ENCODE measurements at places on chromosomes 2 and 18.

DNA sequence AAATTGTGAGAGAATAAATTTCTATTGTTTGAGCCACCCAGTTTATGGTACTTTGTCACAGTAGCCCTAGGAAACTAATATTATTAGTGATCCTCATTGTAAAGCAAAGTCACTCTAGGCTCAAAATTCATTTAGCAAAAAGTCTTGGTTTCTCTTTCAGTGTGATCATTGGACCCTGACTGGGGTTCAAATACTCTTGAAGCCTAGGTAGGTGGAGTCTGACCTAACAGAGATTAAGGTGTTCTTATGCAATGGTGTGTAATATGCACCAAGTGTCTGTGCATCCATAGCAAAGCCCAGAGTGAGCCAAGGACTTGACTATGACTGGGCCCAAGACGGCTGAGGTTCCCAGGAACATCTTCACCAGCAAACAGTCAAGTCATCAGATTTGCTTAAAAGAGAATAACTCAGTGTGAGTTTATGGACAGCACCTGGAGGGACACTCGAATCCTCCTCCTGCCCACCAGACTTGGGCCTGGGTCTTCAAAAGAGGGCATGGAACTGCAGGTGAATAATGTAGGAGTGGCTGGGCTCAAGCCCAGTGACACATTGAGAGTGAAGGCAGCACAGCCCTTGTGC, 51.1 kb upstream of the BCL11A start:
- no peak for DNase-seq

GRCh38 chr2:41872646-41873045, 175.2 kb upstream of the PKDCC start:
- DNase-seq = no peak

GRCh38 chr2:178401994-178402437, 49.0 kb downstream of the PRKRA start:
- DNase-seq = no peak

- no peak for DNase-seq
These were observed 319.8 kb downstream of the ETAA1 start for GRCh38 chr2:67716895-67717396.

GRCh38 chr18:1039421-1039820, 134.8 kb downstream of the ADCYAP1 start:
- no peak for DNase-seq

DNA sequence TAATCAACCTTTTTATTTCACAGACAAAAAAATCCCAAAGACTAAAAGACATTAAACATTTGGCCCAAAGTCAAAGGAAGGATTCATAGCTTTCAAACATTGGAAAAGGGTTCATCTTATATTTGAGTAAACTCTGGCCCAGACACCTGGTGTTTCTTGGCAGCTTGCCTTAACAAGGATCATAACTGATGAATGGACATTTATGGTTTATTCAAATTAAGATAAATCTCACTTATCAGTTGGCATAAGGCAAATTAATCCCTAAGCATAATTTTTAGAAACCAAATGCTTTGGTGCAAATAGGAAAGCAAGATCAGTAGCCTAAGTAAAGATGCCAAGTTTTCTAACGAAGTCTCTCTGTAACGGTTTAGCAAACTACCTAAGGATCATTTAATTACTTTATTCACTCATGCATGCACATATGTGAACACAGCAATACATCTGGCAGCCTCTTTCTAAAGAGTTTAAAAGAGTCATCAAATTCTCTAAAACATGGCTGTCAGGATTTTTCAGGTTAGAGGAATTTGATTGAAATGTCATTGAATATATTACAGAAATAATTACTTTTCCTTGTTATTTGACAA, 323.4 kb upstream of the RBMS1 start:
- no peak for DNase-seq

- DNase-seq = no peak
These were observed 481.3 kb upstream of the CHAC2 start for GRCh38 chr2:53286345-53286744.

GRCh38 chr18:75207310-75208154, 1.4 kb downstream of the PTGR3 start:
- no peak for DNase-seq

GRCh38 chr2:6793371-6793770, 72.3 kb downstream of the CMPK2 start:
- no peak for DNase-seq

- no peak for DNase-seq
These were observed 134.1 kb upstream of the EPAS1 start for GRCh38 chr2:46163098-46163430.

- DNase-seq = peak; percentile 58
These were observed at the start of gene UGP2 for GRCh38 chr2:63841254-63842022. Gene UGP2, plus strand, starts transcription at chr2:63841896. Its CDS starts 290 bp downstream, at chr2:63842186.

DNA sequence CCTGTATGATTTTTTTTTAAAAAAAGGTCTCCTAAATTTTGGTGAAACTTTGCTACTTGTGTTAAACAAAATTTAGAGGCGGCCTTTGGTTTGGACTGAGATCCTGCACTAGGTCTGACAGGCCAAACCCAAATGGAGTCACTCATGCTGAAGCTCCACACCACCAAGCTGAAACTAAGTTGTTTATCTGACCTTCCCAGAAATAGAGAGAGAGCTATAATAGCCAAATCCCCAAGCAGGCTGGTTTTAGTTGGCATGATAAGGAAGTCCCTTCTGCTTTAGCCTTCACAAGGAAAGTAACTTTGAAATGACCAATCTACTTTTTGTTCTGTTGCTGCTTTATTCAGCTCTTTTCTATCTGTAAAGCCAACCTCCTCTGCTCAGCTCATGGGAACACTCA, 17.1 kb upstream of the THUMPD2 start:
- no peak for DNase-seq

GRCh38 chr2:196697825-196698224, 58.3 kb downstream of the CCDC150 start:
- no peak for DNase-seq

- DNase-seq = no peak
These were observed 75.3 kb downstream of the TSHZ1 start for GRCh38 chr18:75285876-75286275.

- DNase-seq = no peak
These were observed 10.6 kb downstream of the SUPT7L start for GRCh38 chr2:27652790-27653189.

GRCh38 chr2:214135966-214136365, 274.9 kb upstream of the VWC2L start:
- DNase-seq = no peak

GRCh38 chr2:234254783-234255521, 204.4 kb downstream of the SPP2 start:
- DNase-seq = no peak

DNA sequence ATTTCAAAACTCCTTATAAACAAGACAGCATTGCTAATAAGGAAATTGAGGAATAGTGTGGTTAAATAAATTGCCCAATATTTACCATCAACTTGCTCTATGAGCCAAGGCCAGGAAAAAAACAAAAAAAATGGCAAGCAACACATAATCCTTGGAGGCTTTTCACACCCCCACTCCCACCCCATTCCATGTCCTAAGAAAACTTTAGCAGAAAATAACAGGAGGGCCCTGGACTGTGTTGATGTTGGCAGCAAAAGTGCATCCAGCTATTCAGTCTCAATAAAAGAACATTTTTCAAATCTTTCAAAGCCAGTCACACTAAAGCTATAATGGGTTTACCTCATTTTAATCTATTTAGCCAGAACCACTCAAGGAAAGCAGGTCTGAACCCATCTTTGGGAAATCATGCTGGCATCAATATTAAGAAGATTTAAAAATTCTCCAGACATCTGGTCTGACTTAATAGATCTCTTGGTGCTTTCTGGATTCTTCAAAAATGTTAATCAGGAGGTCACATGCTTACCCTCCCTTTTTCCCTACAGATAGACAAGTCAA, 34.6 kb upstream of the STK17B start:
- no peak for DNase-seq

- no peak for DNase-seq
These were observed 1231.6 kb upstream of the DDX18 start for GRCh38 chr2:116582850-116583249.

- DNase-seq = no peak
These were observed 58.1 kb downstream of the NCKAP1 start for GRCh38 chr2:182980115-182980514.

DNA sequence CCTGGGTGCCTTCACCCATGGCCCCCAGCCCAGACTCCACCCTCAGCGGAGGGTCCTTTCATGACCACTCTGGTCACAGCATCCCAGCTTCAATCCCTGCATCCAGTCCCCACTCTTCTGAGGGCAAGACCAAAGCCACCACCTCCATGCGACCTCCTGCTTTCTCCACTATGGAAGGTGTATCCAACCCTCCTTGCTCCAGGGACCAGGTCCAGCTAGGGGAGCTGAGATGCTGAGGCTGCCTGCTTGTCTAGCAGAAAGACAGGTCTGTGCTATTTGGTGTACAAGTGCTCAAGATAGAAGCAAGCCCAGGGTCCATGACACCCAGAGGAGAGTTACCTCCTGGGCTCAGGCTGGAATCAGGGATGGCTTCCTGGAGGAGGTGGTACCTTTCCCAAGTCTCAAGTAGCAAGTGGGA, 73.8 kb upstream of the RAB6C start:
- no peak for DNase-seq

GRCh38 chr2:237434866-237435311, 20.9 kb upstream of the COL6A3 start:
- DNase-seq = peak; percentile 36

GRCh38 chr2:239182981-239183791, 217.6 kb downstream of the HDAC4 start:
- peak; percentile 67 for DNase-seq

- DNase-seq = no peak
These were observed 212.6 kb downstream of the PMAIP1 start for GRCh38 chr18:60112369-60112768.

GRCh38 chr2:173415431-173416381, 61.0 kb downstream of the CDCA7 start:
- no peak for DNase-seq

DNA sequence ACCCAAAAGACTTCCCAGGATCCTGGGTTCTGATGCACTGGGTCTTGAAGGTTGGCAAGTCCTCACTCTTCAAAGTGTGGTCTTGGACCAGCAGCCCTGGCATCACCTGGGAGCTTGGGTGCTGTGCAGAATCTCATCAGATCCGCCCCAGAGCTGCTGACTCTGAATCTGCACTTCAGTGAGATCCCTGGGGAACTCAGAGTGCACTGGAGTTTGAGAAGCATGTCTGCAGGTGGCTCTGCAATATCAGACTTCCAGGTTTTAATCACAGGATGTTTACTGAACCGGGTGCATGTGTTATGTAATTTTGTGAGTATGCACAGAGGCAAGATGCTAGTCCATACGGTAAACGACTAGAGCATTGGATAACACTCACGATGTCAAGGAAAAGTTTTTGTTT, 58.0 kb upstream of the BOD1L2 start:
- DNase-seq = no peak

DNA sequence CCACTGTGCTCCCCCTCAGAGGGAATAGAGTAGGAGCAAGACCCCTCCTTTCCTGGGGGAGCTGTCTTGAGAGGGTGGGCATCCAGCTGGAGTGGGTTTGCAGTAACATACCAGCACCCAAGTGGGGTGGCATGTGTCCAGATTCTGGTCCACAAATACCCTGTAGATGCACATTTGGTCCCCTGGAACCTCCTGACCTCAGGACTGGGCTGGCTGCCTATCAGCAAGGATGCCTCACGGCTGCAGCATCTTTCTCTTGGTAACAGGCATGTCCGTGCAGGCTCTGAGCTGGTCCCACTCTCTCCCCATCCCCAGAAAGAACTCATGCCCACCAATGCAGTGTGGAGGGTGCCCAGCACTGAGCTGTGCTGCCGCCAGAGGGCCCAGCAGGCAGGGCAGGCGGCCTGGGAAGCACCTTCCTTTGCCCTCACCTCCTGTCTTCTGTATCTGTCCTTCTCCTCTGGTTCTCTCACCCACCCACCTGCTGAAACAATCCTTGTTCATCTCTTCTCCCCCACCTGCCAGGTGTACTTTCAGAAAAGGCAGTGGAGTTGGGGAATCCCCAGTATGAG, 47.4 kb downstream of the ITGB1BP1 start:
- DNase-seq = no peak

DNA sequence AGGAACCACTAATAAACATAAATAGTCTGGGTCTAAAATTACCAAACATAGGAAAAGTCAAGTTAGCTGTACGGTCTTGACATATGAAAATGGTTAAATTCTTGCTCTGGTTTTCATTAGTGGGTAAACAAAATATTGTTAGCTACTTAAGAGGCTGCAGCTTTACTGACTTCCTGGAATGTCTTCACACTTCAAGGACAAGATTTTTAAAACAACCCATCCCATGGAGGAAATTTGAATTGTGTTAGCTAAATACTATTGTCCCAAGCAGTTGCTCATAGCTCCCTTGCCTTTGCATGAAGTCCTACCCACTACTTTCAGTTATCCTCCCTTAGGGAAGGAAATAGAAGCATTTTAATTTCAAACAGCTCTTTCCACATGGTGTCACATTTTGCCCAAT, 128.5 kb downstream of the EPHA4 start:
- no peak for DNase-seq

DNA sequence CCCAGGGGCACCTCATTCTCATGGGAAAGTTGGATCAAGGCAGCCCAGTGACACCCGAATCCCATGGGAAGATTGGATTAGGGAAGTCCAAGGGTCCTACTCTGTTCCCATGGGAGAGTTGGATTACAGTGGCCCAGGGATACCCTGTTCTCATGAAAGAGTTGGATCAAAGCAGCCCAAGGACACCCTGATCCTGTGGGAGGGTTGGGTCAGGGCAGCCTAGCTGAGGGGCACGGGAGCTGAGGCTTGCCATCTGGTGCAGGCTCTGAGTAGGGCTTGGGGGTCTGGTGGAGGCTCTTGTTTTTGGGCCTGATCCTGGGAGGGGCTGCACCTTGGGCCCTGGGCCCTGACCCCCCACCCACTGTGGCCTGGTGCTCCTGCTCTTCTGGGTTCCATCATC, 87.1 kb downstream of the ACKR3 start:
- DNase-seq = no peak

- DNase-seq = no peak
These were observed 10.9 kb downstream of the MAT2A start for GRCh38 chr2:85549826-85550225.

DNA sequence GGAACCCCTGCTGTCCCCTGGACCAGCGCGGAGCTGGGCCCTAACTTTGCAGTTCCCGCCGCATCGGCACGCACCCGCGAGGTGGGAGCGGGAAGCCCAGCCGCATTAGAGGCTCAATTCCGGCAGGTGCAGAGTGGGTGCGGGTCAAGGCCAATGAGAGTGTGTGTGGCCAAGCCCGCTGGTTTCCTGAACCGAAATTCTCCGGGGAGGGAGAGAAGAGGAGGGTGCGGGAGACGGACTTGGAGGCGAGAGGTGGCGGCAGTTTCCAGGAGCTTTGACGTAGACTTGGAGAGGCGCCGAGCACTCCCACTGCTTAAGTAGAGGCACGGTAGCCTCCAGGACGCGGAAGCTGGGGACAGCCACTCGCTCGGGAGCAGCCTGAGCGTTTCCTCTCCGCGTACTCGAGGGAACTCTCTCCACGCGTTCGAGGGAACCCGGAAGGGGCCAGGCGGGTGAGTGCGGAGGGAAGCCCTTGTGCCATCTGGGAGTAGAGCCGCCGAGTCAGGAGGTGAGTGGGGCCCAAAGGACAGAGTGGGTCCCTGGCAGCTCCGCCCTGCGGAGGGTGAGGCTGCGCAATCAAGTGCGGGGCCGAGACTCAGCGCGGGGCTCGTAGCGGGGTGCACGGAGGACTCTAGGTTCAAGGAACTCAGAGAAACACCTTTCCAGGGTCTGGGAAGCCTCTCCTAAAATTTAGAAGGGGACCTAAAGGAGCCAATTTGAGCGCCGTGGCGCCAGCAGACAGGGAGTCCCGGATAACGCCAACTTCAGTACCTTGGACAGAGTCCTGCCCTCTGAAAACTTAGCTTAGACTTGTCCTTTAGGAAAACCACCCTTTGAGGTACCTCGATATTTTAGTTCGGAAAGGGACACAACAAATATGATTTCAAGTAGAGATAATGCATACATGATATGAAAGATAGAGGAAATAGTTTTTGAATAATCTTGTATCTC, at the start of gene FAM237A:
TSS of gene FAM237A (plus strand) at position 413 of the 951 bp plus-strand sequence. CDS start 1,750 bp downstream, outside the sequence.
- DNase-seq = peak; percentile 32

GRCh38 chr2:217971166-217971565, 31.6 kb downstream of the TNS1 start:
- DNase-seq = no peak

Data from posterior cingulate gyrus (tissue), 11 donors.